ENCODE measurements at places on chromosomes 5 and 9.

GRCh38 chr5:123937230-123937629, 425.3 kb downstream of the CSNK1G3 start:
- DNase-seq: peak; percentile 62

GRCh38 chr5:75460942-75461610, 50.4 kb downstream of the CERT1 start:
- DNase-seq: no peak

GRCh38 chr5:55913466-55914413, 62.6 kb downstream of the IL31RA start:
- no peak for DNase-seq

DNA sequence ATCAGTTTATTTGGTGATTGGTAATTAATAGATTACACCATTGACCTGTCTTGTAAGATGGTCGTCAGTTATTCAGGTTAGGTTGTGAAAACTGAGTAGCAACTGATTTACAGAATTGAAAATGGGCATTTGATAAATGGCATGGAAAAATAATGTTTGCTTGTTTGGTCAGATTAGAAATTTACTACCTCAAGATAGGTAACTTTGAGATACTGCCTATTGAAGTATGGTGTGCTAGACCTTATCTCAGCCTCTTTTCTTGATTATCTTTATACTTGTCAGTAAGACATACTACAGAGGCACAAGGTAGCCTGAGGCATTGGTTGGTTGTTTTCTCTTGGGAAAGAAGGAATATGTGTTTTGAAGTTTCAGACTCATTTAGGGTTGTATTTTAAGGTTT, 174.5 kb downstream of the XRCC4 start:
- DNase-seq: no peak

- no peak for DNase-seq
Measured at GRCh38 chr9:101524371-101524770, 9.3 kb upstream of the RNF20 start.

DNA sequence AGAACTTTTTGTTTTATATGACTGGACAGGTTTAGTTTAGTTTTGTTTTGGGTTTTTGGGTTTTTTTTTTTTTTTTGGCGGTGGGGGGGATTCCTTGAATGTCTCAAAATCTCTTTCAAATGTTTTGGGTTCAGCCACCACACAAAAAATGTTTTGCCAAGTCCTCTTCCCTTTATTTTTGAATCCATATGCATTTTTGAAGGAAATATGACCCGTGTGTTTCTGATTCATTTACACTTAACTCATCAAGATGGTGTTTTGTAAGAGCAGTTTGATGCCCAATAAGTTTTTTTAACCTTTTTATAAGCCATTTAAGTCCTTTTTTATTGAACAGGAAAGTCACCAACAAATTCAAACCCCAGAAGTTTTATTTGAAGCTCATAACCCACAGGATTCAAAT, 209.8 kb downstream of the CWC27 start:
- DNase-seq: peak; percentile 26

- no peak for DNase-seq
Measured at GRCh38 chr9:7456793-7457530, 342.6 kb downstream of the DMAC1 start.

GRCh38 chr5:78542321-78542840, 106.2 kb downstream of the LHFPL2 start:
- no peak for DNase-seq

- DNase-seq: peak; percentile 92
Measured at GRCh38 chr5:150058480-150059126, 27.8 kb downstream of the CSF1R start.

- DNase-seq: no peak
Measured at GRCh38 chr5:143251190-143251589, 152.3 kb downstream of the NR3C1 start.

DNA sequence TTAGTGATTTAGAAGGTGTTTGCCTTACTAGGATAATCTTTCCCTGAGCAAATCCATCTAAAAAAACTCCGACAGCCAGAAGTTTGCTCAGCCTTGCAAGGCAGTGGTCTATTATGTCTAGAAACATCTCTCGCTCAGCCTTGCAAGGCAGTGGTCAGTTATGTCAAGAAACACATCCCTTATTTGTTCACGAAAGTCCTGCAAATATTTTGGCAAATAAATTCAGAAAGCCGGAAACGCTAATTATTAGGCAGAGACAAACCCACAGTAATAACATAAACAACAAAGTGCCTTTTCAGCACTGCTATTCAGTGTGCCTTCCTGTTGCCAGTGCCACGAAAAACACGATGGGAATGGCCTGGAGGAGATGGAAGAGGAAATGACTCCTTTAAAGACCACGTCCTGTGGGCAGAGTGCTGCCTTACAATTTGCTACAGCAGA, 184.5 kb downstream of the GNAQ start:
- DNase-seq: no peak

- peak; percentile 66 for DNase-seq
Measured at GRCh38 chr9:20941174-20941690, 90.2 kb downstream of the HACD4 start.

GRCh38 chr9:36742264-36742663, 169.6 kb downstream of the MELK start:
- DNase-seq: no peak

- DNase-seq: no peak
Measured at GRCh38 chr5:134551901-134552300, 26.4 kb downstream of the JADE2 start.

DNA sequence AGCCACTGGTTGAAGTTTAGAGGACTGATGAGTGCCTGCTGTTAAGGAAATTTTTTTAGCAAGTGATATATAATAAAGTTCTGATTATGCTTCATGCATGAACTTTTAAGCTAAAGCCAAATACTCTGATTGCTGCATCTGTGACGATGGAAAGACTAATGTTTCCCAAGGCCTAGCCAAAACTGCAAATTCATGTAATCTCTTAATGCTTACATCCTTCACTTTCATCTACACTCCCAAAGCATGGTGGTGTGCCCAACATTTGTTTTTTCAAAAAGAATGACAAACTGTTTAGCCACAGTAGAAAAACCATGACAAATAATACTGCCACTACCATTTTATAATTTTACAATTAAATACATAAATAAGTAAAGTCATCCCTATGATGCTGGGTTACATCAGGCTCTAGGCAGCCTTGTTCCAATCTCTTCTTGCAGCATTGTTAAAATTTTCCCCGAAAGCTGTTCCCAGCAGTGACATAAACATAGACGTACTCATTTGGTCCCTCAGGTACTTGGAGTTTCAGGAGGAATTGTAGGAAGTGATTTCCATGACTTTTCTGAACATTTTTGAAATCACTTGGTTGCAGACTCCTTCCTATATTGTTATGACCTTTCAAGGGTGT, 625.3 kb upstream of the DMAC1 start:
- DNase-seq: no peak

- DNase-seq: peak; percentile 71
Measured at GRCh38 chr9:81595887-81596543, 93.3 kb downstream of the TLE1 start.

DNA sequence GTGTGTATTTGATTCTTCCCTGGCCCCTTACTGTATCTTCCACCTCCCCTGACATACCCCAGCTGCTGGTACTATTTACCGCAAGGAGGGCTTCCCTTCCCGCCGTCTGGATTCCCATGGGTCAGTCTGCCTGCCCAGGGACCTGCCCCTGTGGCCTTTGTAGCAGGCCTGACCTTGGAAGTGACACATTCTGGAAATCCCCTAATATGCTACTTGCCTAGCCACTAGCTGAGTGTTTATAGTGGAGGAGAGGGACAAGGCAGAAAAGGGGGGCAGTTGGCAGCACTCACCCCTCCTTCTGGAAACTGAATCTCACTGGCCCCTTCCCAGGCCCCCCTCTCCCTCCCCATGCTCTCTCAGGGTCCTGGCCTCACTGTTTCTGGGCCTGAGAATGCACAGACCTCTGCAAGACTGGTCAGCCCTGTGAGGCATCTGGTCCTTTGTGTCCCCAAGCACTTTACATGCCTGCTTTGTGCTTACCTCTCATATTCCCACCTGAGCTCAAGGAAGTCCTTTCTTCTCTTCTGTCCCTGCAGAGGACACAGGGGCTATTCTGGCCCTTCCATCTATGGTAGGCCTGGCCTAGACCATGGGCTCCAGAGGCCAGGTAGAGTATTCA, 8.2 kb upstream of the CCL21 start:
- DNase-seq: no peak

GRCh38 chr5:31783731-31784130, 144.8 kb downstream of the PDZD2 start:
- DNase-seq: no peak

DNA sequence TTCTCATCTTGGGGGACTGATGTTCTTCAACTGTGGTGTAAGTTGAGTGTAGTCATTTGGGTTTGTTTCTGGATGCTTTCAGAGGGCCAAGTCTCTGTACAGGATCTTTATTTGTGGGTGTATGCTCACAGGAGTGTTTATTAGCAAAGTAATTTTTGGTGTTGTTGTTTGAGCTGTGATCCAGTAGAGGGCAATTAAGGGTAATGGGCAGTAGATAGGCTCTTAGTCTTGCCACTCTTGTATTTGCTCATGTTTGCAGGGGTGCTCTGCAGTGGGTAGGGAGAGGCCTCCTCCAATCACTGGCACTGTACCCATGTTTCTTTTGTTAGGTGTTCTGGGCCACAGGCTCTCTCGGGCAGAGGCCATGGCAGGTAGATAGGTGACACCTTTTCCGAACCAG, 45.9 kb upstream of the ITGA2 start:
- DNase-seq: no peak

DNA sequence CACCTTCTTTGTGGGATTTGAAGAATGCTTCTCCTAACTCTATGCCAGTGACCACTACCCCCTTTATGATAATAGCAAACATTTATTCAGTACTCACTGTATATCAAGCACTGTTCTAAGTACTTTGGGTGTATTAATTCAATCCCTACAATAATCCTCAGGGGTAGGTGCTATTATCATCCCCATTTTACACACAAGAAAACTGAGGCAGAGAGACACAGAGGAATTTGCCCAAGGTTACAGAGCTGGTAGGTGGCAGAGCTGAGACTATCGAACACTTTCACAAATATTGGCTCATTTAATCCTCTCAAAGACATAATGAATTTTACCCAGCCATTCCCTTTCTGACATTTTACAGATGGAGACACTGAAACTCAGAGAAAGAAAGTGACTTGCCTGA, 9.8 kb upstream of the LARP1 start:
- DNase-seq: no peak

GRCh38 chr5:82663225-82663624, 385.1 kb upstream of the RPS23 start:
- no peak for DNase-seq

GRCh38 chr5:84961193-84961592, 576.5 kb upstream of the EDIL3 start:
- no peak for DNase-seq

- DNase-seq: no peak
Measured at GRCh38 chr9:125820100-125820804, 73.1 kb downstream of the PBX3 start.

DNA sequence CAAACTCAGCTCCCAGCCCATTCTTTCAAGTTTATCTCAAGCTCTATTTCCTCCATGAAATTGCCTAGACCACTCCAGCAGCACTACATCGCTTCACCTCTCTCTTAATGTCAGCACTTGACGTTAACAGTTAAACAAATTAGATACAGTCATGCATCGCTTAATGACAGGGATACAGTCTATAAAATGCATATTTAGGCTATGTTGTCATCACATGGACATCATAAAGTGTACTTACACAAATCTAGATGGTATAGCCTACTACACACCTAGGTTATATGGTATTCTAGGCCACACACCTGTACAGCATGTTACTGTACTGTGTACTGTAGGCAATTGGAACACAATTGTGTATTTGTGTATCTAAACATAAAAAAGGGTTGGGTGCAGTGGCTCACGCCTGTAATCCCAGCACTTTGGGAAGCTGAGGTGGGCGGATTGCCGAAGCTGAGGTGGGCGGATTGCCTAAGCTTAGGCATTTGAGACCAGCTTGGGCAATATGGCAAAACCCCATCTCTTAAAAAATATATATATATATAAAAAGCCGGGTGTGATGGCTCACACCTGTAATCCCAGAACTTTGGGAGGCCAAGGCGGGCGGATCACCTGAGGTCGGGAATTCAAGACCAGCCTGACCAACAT, 13.4 kb upstream of the PCSK5 start:
- DNase-seq: no peak

DNA sequence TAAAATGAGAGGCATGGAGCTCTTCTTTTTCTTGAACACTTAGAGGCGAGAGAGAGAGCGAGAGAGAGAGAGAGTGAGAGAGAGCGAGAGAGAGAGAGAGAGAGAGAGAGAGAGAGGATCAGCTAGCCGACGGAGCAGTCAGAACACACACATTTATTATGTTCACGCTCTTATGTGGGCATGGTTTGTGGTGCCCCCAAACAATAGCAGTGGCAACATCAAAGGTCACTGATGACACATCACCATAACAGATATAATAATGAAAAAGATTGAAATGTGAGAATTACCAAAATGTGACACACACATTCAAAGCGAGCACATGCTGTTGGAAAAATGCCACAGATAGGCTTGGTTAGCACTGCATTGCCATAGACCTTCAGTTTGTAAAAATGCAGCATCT, 116.1 kb downstream of the KDM4C start:
- DNase-seq: peak; percentile 26

DNA sequence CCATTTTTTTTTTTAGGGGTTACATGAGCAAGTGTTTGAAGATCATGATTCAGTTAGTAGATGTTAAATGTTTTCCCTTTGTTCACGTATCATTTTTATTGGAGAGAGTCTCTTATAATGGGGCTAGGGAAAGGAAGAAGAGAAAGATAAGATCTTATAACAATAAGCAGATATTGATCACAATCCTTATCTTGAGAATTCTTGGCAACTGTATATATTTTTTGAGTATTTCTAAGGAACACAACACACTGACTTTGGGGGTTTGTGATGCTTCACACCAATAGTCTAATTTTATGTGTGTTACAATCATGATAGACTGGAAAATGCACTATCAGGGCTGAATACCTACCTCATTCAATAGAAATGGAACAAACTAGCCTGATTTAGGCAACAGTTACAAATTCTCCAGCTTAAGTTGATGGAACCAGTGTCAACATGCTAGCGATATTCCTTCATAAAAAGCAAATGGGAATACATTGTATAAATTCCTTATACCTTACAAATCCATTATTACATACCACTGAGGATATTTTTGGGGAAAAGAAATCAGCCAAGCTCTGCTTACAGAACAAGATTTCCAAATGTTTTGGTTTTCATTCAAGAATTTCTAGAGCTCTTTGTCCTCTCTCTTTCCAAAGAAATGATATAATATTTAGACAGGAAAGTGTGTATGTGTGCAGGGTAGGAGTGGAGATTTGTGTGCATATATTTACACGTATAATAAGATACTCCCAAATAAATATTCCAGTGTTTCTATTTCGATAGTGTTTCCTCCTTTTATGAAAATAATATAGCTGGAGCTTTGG, 41.5 kb downstream of the SVEP1 start:
- DNase-seq: peak; percentile 84

- DNase-seq: no peak
Measured at GRCh38 chr5:157259699-157260098, 6.2 kb upstream of the CYFIP2 start.

- no peak for DNase-seq
Measured at GRCh38 chr5:87649455-87649854, 236.7 kb upstream of the CCNH start.
